ENCODE measurements at places on chromosomes 2 and 18.

DNA sequence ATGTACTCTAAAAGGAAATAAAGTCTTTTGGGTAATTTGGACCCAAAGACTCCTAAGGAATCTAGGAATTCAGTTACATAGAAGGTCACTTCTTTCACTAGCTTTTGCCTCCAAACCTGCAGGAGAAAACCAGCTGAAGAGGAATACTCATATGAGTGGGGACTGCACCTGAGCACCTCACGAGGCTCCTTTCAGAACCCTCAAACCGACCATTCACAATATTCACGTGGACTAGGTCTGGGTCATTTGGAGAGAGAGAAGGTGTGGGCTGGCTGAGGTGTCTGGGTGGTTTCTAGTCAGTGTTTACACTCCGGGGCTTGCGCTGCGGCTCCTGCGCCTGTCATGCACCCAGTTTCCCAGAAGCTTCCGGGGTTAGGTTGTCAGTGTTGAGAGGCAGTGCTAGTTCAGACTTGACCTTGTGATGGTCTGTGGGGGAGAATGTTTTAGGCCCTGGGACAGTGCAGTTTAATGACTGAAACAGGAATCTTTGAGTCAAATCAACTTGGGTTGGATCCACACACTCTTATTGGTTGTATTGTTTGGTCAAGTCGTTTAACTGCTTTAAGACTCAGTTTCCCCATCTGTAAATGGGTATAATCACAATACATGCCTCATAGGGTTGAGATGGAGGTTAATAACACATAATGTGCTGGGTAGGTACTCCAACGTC is 78.4 kb downstream of the LIMS1 start:
- DNase-seq, result no peak

DNA sequence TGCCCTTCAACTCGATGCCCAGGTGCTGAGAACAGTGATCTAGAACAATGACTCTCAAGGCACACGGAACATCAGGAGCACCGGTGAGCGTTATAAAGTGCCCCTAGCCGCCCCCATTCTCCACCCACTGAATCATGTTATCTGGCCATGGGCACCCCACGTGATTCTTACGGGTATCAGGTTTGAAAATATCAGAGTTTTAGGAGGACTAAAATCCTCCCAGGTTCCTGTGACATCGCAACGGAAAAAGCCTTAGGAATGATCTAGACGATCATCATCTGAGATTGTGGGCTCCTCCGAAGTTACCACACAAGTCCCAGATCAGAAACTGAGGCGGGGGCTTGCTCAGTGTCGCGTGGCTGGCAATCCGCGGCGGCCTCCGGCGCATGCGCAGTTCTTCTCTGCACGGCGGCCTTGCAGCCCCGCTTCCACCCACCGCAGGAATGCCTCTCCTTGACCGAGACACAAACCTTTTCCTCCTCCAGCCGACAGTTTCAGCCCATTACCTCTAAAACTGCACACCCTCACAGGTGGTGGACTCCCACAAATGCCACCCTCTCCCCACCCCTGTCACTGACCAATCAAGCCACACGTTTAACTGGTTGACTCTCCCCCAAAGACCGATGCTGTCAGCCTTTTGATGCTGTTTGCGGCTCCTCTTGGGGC is 5.8 kb upstream of the MRPL33 start:
- no peak for DNase-seq

DNA sequence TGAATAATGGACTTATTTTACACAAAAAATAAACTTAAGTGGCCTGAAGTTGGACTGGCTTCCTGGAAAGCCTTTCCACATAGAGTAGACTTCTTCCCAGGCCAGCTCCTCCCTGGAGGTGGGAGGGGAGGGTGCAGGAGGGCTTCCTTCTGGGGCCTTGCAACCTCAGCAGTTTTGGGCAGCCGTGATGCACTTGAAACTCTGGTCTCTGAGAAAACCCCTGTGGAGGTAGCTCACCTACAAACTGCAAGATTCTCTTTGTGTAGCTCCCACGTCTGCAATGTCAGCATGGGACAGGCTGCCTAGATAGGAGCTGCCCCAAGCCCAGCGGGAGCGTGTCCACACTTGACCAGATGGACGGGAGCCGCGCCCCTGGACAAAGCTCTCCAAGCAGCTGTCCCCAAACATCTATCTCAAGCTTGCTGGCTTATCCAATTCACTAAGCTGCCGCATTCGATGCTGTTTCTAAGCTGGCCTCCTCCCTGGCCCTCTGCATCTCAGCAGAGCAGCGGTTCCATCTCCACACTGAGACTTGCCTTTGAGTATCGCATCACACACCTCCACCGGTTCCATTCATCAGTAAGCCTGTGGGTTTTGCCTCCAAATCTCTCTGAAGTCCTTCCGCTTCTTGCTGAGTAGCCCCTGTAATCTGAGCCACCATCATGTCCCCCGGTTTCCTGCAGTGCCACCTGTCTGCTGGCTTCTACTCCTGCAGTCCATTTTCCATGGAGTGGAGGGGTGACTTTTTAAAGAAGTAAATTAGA is 1.6 kb upstream of the LPIN1 start:
- DNase-seq, result no peak

- DNase-seq, result no peak
Measured at GRCh38 chr2:48050711-48051110, 144.4 kb upstream of the FBXO11 start.

DNA sequence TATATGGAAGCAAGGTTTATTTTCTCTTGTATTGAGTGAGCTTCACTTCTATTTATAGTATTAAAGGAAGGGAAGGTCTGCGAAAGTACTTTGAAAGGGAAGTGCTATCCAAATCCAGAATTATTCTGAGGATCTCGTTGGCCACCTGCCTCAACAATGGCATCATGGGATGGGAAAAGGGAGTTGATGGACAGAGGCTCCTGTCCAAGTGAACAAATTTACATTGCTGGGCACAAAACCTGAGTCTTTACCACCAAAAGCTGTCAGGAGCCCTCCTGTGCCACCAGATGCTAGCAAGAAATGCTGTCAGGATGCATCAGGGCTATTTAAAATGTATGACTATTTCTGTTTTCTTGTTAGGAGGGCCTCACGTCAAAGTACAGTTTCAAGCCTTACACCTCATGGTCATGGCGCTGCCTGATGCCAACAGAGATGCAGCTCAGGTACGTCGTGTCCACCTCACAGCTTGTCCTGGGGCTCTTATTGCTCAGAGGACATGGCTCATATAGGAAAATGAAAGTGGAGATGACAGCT is 157.3 kb downstream of the ARHGAP28 start:
- no peak for DNase-seq

DNA sequence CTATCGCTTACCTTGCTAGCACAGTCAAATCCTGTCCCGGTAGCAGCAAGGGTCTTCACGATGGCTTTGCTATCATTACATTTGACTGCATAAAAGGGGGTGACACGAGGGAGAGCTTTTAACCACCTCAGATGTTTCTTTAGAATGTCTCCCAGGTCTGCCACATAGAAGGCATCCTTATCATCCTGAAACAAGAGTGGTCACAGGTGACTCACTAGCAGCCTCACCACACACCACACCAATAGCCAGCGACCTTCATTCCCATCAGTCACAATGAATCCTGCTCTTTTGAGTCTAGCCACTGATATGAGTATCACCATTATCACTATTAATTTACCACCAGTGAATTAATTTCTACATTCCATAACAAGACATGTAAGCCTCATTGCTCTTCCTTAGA is 3.7 kb downstream of the ODC1 start:
- DNase-seq, result no peak

DNA sequence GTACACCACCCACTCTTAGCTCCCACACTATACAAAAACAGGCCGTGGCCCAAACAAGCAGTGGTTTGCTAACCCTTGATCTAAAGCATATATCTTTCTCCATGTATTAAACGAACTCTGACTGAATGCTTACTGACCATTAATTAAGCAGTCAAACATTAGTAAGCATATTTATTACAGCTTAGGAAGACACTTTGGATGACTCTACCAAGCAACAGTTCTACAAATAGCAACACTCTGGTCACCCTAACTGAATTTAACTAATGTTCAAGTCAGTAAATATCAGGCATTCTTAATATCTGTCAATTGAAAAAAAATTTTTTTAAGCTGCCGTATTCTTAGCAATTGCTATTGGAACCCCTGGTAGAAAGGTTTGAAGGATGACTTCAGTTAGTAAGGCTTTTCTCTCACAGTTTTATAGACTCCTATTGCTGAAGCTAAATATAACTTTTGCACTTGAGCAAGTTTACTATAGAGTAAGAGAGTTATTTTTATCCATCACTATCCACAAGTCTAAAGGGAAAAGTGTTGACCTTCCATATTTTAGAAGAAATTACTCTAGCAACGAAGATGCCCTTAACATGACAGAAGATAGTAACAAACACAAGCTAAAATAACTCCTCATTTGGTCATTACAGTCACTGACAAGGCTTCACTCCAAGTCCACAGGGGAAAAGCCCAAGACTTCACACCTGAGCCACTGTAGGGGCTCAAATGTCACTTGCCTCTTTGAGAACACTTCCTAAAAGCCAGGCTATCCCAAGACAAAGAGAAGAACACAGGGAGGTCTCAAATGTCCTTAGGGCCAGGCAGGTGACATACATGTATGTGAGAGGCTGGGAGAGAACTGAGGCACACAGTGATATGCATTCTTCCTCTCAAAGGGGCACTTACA is 74.4 kb downstream of the RTN4 start:
- DNase-seq, result no peak

GRCh38 chr18:45497595-45498286 is 117.5 kb upstream of the SLC14A2 start:
- no peak for DNase-seq

DNA sequence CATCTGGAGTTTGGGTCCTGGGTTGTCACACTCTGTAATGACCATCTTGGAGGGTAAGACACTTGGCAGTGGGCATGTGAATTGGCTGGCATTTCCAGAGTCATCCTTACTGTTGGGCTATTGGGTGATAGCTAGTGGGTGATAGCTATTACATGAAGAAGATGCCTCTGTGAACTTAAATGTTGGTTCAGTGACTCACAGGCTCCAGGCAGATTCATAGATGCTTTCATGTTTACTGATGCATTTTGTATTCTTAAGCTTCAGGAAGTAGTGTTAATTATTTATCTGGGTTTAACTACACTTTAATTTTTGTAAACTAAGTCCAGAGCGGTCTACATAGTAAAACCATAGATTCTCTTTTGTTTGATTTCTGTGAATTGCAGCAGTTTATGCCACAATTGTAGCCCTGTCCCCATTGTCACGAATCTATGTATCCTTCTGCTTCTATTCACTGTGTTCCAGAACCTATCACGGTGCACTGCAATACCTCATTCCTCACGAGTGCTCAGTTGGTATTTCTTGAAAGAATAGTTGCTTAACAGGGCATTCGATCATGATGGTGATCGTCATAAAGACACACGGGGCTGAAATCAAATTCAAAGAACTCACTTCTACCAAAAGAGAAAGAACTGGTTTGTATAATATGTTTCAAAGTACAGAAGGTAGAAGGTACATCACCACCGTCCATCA is 79.7 kb downstream of the GBX2 start:
- no peak for DNase-seq

GRCh38 chr2:74001781-74002504 is 17.2 kb downstream of the TET3 start:
- no peak for DNase-seq

GRCh38 chr2:136420346-136420745 is 302.4 kb upstream of the CXCR4 start:
- DNase-seq, result no peak

DNA sequence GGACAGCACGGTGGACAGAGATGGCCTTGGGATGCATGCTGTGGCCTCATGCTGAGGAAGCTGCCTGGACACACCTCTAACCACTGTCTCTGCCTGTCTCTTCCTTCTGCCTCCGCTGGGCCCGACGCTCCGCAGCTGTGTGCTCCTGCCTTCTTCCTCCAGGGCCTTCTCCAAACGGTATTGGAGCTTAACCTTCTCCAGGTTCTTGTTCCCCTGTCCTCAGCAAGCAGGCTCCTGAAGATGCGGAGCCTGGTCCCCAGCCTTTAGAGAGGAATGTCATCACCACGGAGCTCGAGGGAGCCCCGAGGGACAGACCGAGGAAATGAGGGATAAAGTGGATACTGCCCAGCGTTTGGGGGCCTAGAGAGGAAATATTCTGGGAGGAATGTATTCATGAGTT is 155.1 kb downstream of the DYSF start:
- no peak for DNase-seq

- DNase-seq, result no peak
Measured at GRCh38 chr2:132651115-132652045, 18.6 kb downstream of the LYPD1 start.

DNA sequence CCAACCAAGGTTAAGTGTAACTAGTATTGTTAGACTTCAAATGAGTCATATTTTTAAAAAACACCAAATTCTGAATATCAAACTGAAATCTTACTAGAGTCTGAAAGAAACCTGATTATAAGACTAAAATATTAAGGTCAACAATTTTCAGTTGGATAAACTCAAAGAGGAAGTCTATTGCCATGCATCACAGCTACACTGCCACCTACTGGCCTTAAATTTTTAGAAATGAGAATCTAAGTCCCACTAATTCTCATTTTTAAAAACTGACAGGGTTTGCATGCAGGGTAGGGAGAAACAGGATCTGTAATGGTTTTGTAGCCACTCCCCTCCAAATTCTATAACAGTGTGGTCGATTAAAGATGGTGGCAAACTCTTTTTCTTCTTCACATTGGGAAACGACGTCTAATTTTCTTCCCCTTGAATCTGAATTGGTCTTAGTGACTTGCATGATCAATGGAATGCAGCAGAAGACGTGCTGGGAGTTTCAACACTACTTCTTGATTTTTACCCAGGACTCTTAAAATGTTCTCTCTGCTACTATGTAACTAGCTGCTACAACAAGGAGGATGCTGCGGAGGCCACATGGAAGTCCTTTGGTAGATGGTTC is 176.1 kb upstream of the SESTD1 start:
- no peak for DNase-seq
